ENCODE measurements at places on chromosomes 11 and 22.

DNA sequence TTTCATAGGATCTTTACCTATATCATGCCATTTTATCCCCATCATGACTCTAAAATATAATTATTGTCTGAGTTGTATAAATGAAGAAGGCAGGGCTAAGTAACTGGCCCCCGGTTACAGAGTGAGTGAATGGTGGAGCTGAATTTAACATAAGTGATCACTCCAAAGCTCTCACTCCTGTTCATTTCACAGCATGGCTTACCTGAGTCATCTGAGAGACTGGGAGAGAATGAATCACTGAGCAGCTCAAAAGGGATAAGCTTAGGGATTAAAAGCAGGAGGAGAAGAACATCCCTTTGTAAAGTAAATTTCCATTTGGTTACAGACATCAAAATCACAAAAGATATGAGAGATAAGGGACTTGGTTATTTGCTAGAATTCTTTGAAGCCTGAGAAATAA, 294.0 kb upstream of the CTSC start:
- DNase-seq: no peak

- no peak for DNase-seq
Measured at GRCh38 chr22:30430933-30431332, 5.4 kb downstream of the MTFP1 start.

GRCh38 chr11:64233913-64234586, at the start of gene VEGFB:
TSS of gene VEGFB (plus strand) at chr11:64234584. CDS start at chr11:64234834, 250 bp downstream.
- DNase-seq: peak; percentile 80

DNA sequence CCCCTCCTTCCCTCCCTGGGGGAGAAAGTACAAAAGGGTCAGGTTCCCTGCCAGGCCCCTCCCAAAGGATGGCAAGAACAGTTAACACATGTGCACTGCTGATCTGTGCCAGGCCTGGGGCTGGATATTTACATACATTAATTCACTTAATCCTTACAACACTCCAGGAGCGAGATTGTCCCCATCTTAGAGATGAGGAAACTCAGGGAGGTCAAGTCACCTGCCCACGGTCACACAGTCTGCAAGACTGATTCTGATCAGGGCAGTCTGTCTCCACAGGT, 36.5 kb downstream of the NECTIN1 start:
- no peak for DNase-seq

DNA sequence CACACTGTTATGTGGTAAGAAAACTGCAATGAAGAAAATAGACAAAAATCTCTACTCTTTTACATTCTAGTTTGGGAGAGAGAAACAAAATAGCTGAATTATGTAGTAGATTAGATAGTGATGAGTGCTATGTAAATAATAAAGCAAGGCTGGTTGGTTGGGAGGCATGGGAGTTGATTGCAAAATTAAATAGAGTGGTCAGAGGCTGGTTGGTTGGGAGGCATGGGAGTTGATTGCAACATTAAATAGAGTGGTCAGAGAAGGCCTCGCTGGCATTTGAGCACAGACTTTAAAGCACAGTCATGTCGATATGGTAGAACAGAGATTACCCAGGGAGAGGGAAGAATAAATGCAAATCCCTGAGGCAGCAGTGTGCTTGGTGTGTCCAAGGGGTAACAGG, 22.4 kb downstream of the SIK2 start:
- no peak for DNase-seq

DNA sequence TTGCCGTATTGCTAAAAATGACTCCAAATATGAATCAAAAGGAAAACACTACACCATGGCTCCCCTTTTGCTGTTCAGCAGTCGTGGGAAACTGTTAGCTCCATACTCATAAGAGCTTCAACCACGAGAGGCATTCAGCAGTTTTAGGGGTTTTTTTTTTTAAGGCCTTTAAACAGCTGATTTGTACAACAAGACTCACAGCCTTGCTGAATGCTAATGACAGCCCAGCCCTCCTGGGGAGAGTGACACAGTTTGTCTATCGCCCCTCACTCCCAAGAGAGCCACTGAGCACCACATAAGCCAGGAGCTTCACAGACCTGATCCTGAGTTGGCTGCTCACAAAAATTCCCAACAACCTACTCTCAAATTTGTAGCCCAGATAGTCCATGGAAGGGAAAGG, 32.4 kb downstream of the GALNT18 start:
- DNase-seq: no peak

DNA sequence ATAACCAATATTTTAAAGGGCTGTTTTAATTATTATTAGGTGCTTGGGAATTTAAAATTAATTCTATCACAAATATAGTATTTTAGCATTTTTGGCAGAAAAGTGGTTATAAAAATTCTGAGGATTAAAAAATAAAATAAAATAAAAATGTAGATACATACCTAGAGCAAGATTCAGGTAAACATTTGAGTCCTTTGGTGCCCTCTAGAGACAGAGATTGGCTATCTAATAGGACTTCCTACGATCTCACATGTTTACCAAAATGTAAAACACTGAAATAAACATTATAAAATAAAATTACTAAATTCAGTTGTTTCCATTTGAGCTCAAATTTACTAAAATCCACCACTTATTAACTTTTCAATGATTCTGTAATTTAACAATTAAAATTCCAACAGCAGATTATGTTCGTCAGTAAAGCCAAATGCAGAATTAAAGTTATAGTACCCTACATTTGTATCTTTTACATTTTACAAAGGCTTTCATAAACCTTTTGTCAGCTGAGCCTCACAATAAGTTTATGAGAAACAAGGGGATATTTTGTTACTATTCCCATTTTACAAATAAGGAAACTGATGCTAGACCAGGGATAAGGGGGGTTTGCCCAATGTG, 27.7 kb downstream of the SLC36A4 start:
- no peak for DNase-seq

DNA sequence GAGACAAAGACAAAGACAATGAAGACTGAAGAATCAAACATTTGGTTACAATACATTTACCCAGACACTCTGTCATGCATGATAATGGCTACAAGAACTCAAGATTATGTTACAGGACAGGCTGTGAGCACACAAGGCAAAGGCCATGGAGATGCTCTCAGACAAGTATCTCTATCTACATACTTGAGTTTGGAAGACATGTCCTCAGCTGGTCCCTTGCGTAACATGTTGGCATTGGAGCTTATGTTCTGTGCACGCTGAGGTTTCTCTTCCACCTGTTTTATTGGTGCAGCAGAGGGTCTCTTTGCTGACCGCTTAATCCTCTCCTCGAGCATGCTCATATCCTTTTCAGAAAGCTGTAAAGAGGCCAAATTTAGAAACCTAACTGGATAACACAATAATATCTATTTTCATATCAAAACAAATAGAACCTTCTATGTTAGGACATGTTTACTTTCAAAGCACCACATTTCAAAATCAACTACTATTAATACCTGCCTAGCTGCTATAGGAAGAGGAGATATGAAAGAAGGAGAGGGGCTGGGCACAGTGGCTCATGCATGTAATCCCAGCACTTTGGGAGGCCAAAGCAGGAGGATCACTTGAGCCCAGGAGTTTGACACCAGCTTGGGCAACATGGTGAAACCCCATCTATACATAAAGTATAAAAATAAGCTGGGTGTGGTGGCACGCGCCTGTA, 41.6 kb downstream of the F2 start:
- no peak for DNase-seq

DNA sequence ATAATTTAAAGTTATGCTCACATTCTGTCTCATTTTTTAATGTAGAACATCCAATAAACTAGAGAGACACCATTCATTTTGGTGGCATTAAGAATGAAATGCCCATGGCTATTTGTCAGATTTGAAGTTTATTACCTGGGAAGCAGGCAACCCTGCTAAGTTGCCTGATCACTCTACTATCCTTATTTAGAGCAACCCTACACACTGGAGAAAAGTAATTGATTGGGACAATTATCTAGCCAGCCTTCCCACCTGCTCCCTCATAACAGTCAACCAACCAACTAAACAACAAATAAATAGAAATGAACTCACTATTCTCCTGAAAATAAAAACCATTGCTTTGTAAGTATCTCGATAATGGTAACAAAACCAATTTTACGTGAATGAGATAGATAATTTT, 1129.0 kb upstream of the TENM4 start:
- no peak for DNase-seq

Data from activated T-cell treated with anti-CD3 and anti-CD28 coated beads, Interleukin-2, amount 50 U/mL, for 1 hour (primary cell).